ENCODE measurements at places on chromosomes 7 and 10.

DNA sequence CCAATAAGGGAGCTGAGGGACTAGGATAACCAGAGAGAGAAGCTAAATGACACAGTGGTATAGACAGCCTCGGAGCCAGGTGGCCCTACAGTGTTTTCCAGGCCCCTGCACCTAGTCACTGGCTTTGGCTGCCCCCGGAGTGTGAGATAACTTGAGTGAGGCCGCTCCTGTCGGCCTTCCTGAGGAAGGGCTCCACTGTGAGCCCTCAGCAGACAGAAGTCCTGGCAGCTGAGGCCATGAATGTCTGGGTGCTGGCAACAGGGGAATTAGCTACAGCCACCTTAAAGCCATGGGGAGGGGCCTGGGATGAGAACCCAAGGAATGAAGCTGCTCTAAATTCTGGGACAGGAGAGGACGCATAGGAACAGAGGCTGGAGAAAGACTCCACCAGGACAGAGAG, 4.6 kb upstream of the GDF10 start:
- no peak for DNase-seq

- DNase-seq = no peak
Observed at GRCh38 chr7:96739167-96739566, 29.5 kb upstream of the SEM1 start.

DNA sequence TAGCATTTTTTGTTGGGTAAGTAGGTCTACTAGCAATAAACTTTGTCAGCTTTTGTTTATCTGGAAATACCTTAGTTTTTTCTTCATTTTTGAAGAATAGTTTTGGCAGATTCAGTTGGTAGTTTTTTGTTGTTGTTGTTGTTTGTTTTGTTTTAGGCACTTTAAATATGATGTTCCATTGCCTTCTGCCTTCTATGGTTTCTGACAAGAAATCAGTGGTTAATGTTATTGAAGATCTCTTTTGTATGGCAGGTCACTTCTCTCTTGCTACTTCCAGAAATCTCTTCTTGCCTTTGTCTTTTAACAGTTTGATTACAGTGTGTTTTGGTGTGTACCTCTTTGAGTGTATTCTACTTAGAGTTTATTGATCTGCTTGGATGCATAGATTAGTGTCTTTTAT, 41.8 kb upstream of the ZNF365 start:
- DNase-seq = no peak

GRCh38 chr10:78964952-78965633, 103.7 kb upstream of the ZMIZ1 start:
- no peak for DNase-seq

- no peak for DNase-seq
Observed at GRCh38 chr7:69516238-69516820, 81.9 kb upstream of the AUTS2 start.

DNA sequence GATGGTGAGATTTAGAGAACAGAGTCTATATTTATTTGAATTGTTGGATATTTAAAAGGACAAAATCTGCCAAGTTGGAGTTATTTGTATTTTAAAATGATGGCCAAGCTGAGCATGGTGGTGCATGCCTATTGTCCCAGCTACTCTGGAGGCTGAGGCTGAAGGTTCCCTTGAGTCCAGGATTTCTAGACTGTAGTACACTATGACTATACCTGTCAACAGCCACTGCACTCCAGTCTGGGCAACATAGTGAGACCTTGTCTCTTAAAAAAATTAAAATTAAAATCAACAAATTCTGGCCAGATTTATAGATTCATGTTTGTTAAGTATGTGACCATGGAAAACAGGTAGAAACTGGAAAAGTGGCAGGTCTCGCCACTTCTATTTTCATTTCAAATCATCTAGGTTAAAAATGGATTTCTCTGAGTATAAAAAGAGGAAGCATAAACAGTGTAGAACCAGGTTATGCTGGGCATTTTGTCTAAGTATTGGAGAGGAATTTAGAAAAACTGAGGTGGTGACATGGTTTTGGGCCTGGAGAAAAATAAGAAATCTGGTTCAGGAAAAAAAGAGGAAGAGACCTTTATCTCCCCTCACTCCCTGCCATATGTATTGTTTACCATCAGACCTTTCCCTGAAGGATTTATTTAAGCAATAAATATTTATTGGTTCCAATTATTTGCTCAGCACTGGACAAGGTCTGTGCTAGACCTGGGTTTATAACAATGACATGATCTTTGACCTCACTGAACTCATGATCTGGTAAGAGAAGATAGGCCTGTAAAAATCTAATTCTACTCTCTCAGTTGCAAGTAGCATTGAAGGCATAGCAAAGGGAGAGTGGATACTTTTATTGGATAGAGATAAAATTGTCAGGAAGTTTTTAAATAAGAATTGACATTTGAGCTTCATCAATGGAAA, 134.2 kb downstream of the TSPAN12 start:
- DNase-seq = no peak

GRCh38 chr10:92742331-92743228, 52.8 kb downstream of the HHEX start:
- DNase-seq = peak; percentile 60

GRCh38 chr10:99880080-99880835, 97.8 kb downstream of the ABCC2 start:
- DNase-seq = no peak

- no peak for DNase-seq
Observed at GRCh38 chr7:140304191-140304799, 94.0 kb downstream of the SLC37A3 start.

DNA sequence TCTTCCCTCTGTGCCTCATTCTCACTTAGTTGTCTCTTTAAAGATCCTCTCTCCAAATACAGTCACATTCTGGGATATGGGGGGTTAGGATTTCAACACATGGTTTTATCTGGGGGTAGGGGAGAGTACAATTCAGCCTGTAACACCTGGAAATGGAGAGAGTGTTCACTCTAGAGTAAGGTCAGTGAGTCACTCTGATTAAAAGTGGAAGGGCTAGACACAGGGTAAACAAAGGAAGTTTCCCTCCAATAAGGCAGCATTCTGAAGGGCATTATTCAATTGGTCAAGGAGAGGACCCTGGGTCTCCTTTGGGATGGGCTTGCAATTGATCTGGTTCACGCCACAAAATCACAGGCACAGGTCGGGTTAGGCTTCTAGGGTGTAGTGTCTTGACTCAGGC, 232.8 kb upstream of the NPSR1 start:
- no peak for DNase-seq

GRCh38 chr7:155167706-155168365, 97.7 kb downstream of the HTR5A start:
- no peak for DNase-seq

DNA sequence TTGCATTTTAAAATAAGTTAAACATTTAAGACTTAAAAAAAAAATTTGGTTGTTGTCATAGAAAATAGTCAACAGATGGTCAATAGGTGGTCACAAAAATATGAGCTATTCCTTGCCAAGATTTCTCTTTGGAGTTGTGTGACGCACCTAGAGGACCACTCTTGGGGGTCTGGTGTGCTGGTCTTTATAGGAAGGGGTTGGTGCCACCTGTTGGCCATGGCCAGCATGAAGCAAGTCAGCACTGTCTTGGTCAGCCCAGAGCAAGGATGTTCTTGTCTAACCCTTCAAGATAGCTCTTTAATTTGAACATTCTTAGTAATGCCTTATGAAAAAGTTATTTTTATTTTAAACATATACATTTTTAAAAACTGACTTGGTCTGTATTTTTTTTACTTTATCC, 267.9 kb upstream of the CNTNAP2 start:
- DNase-seq = no peak

DNA sequence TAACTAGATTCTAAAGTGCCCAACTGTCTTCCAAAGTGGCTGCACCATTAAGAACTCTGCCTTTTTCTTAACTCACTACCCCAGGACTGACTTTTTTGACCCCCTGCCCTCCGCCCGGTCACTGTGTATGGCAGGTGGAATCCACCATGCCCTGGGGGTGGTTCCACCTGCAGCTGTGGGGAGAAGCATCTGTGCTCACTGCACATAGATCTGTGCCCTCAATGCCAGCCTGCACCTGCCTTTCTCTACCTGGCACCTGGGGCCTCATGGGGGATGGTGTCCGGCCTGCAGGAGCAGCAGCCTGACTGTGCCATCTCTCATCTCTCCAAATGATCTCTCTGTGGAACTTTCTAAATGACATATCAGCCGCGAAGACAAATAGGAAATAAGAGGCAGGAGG, 353.5 kb downstream of the PAXIP1 start:
- no peak for DNase-seq

DNA sequence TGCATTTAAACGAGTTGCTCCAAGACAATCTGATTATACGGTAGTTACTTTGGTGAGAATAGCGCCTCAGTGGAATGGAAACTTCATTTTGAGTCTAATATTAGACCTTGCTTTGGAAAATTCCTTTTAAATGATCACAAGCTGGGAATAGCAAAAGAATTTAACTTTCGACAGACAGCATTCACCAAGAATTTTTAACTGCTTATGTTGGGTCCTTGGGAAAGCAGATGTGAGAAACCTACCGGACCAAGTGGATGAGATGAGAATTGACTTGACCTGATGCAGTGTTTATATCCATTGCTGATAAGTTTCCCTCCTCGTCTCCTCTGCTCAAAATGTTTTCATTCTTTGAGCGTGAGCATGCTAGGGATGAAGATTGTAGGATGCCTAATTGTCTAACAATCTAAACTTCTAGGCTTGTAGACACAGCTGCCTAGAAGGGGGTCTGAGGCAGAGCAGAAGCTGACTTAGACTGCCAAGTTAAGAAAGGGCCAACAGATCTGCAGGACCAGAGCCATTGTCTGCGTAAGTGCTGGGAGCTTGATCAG, 126.9 kb downstream of the CNNM2 start:
- DNase-seq = no peak

DNA sequence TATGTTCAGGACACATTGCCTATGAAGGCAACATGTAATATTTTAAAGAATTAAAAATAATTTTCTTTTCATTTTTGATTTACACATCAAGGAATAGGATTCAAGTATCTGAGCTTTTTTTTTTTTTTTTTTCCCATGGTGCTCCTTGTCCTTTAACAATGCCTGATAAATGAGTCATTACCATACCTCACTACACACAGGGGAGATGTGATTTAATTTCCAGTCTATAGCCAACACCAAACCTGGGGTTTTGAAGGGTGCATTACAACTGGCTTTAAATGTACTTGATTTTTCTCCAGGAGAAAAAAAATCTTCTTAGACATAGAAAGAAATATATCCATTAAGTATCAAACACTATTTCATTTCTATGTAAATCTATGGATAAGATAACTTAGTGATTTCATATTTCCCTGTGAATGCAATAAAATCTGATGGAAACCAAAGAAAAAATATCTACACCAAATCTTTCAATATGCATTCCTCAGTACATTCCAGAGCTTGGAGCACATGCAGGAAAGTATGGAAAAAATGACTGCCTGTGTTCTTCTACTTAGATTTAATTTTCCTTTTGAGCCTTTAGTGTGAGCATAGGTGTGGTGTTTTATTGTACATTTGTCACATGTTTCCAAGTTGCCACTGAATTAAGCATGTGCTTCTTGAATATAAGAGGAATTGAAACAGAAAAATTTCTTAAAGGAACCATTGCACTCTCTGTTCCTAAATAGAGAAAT, 204.8 kb upstream of the MEOX2 start:
- DNase-seq = no peak

GRCh38 chr7:103989200-103989784, at the start of gene RELN:
Gene RELN, minus strand, starts transcription at chr7:103989658. Its CDS starts 302 bp downstream, at chr7:103989356.
- DNase-seq = no peak

- no peak for DNase-seq
Observed at GRCh38 chr10:21570761-21571521, 36.9 kb downstream of the MLLT10 start.

GRCh38 chr7:121833991-121834390, 39.0 kb upstream of the PTPRZ1 start:
- DNase-seq = no peak

- DNase-seq = no peak
Observed at GRCh38 chr10:100751211-100751933, 6.0 kb downstream of the PAX2 start.

- no peak for DNase-seq
Observed at GRCh38 chr10:66951896-66952295, 26.1 kb downstream of the LRRTM3 start.

- no peak for DNase-seq
Observed at GRCh38 chr10:28922127-28922526, 244.8 kb downstream of the BAMBI start.

DNA sequence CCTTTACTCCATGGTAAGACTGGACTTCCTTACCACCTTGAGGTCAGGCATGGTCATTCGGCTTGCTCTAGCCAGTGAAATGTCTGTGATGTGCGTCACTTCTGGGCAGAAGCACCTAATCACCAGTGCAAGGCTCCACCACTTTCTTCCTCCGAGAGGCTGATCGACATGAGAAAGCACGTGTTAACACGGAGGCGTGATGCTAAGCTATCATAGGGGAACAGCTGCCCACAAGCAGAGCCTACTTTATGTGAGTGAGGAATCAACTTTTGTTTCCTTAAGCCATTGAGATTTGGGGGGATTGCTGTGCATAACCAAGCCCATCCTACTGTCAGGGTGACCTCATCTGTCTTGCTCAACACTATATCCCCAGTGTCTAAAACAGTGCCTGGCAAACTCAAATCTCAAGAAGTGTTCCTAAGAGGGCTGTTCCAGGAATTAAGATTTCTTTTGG, 23.1 kb upstream of the SAR1A start:
- DNase-seq = peak; percentile 30

GRCh38 chr7:132275416-132276233, 300.6 kb downstream of the PLXNA4 start:
- no peak for DNase-seq

DNA sequence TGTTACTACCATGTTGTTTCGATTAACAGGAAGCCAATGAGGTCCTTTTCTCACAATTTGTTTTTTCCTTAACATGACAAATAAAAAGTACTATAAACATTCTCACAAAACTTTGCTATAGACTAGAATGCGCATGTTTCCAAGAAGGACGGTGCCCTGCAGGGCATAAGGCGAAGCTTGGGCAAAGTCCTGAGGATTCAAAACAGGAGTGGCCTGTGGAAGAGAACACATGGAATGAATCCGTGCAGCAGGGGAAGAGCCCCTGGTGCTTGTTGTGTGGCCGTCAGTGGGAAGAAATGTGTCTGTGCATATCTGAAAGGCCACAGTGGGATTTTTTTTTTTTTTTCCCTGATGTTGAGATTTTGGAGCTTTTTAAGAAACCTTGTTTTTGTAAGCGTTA, 67.6 kb downstream of the ITGA8 start:
- DNase-seq = no peak

DNA sequence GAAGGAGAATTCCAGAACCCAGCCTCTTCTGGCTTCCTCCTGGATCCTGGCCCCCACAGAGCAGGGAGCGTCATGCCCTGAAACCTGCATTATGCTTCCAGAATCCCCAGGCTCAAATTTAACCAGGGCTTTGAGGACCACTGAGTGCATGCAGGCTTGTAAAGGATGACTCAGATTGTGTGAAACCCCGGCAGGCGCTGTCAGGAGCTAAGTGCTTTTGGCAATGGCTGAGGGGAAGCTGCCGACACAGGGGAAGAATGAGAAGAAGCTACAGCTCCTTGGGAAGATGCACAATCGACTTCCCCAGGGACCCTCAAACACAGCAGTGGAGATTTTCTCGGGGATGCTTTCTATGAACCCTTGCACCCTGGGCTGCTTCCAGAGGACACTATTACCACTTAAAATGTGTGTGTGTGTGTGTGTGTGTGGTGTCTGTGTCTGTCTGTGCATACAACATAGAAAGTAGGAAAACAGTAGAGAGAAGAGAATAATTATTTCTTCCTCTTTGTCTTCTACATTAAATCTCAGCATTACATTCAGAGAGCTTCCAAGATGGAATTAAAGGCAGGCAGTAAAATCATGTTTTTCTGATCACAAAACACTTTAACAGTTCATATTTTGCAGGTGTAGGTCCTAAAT, 183.5 kb upstream of the INHBA start:
- DNase-seq = peak; percentile 73
